H9 (cell line): ENCODE measurements at places on chromosomes 2 and 18.

- DNase-seq: no peak
Measured at GRCh38 chr18:24013051-24013450, 1.5 kb upstream of the TTC39C start.

DNA sequence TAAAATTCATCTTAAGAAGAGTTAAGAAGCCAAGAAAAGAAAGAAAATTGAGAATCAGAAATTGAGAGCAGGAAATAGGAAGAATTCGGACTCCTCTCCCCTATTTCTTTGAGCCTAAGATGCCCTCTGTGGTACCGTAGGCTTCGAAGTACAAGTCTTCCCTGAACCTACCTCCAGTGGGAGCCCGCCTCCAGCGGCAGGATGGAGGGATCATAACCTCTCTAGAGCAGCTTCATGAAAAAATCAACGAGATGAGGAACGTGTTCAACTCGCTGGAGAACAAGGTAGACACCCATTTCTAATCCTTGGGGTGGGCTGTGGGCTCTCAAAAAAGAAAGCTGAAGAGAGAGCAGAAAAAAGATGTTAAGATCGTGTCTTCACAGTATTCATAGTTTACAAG lies 36.3 kb downstream of the ARHGEF33 start:
- DNase-seq: peak; percentile 46

DNA sequence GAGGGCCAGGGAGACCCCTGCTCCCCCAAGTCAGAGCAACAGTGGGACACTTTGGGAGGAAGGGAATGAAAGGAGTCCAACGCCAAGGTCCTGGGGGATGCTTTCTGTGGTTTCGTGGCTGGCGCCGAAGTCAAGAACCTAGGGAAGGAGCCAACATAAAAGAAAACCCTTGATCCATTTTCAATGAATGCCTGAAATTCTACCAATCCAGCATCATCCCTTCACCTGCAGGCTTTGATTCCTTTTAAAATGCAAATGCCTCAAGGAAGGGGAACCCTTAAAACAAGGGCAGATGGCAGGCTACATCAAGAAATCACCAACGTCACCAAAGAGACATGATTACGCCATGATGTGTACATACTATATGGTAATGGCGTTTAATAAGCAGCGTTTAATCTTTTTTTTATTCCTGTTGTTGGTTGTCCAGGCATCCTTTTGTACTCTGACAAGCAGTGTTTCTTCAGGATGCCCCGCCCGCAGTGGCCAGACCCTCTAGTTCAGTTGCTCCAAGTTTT lies 123.3 kb upstream of the SLC1A4 start:
- no peak for DNase-seq

GRCh38 chr2:213057977-213058376 lies 93.4 kb downstream of the IKZF2 start:
- DNase-seq: no peak

- no peak for DNase-seq
Measured at GRCh38 chr2:137968477-137969417, 4.5 kb downstream of the HNMT start.

GRCh38 chr2:181786371-181787228 lies 104.9 kb upstream of the ITPRID2 start:
- no peak for DNase-seq

- no peak for DNase-seq
Measured at GRCh38 chr2:3446381-3446780, 66.9 kb downstream of the TRAPPC12 start.

DNA sequence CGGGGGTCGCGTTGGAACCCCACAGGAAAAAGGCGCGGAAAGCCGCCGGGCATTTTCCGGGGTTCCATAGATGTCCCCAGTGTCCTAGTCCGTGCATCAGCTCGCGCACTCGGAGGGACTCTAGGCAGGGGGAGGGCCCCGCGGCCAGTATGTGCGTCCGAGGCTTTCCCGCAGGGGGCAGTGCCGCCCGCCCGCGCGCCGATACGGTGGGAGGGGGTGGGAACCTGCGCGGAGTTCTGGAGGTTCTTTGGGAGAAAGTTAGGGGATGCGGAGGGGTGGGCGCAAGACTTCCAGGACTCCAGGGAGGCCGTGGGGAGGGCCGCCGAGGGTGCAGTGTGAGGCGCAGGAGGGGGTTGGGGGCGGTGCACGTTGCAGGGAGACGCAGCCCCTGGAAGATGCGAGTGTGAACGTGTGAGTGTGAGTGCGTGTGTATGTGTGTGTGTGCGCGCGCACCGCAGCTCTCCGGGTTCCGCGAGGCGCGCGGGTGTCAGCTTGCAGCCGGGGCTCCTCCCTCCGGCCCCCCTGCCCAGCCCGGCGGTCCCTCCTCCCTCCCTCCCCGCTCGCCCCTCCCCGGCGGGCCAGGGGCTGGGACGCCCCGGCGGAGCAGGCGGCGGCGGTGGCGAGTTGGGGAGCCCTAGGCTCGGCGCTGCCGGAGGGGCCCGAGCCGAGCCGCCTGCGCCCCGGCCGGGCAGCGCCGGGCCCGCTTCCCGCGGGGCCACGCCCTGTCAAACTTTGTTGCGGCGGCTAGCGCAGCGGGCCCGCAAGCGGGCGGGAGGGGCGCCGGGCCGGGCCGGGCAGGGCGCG lies at the start of gene TCF7L1:
TCF7L1 (plus strand) TSS at position 559 of the 804 bp plus-strand sequence. CDS start 293 bp downstream, outside the sequence.
- peak; percentile 92 for DNase-seq

GRCh38 chr2:165891345-165891744 lies 62.2 kb downstream of the TTC21B start:
- DNase-seq: no peak

GRCh38 chr2:160747501-160748170 lies 254.0 kb upstream of the RBMS1 start:
- no peak for DNase-seq

DNA sequence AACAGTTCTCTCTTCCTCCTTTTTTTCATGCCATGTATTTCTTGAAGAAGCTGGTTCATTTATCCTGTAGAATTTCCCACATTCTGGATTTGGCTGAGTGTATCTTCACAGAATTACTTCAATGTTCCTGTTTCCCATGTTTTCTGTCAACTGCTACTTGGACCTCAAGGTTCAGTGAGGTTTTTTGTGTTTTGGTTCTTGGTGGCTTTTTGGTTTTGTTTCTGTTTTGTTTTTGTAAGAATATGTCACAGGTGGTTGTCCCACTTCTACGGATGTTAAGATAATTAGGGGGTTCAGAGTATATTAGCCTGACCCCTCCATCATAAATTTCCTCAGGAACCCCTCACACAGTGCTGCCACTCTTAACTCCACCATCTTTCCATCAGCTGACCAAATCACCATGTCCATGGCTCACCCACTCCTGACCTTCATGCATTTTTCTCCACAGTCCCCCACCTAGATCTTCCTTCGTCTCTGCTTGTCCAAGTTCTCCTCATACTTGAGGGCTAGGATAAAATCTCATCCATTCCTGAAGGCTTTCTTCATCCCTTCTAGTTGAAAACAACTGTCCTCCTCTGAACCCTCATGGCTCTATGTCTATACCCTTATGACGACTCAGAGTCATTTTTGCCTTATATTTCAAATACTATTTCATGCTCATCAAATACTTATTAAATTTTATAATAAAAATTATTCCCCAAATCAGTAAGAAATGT lies 40.4 kb downstream of the PLEKHM3 start:
- DNase-seq: no peak

DNA sequence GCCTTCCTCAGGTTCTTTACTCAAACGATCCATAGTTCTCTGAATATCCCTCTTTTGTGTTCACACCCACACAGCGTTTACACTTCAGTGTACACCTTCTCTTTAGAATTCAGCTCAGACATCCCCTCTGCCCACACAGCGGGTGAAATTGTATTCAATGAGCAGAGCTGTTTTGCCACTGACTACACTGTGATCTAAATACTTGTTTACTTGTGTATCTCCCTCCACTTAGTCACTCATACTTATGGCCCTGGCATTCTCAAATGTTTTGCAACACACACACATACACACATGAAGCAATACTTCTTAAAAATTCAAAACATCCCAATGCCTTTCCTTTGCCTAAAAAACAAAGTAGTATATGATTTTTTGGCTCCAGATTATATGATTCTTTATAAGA lies 297.1 kb downstream of the TMX3 start:
- DNase-seq: no peak

GRCh38 chr2:100818606-100819369 lies 1.2 kb upstream of the NPAS2 start:
- peak; percentile 71 for DNase-seq

GRCh38 chr18:54232485-54233227 lies 8.2 kb upstream of the MBD2 start:
- DNase-seq: peak; percentile 39

DNA sequence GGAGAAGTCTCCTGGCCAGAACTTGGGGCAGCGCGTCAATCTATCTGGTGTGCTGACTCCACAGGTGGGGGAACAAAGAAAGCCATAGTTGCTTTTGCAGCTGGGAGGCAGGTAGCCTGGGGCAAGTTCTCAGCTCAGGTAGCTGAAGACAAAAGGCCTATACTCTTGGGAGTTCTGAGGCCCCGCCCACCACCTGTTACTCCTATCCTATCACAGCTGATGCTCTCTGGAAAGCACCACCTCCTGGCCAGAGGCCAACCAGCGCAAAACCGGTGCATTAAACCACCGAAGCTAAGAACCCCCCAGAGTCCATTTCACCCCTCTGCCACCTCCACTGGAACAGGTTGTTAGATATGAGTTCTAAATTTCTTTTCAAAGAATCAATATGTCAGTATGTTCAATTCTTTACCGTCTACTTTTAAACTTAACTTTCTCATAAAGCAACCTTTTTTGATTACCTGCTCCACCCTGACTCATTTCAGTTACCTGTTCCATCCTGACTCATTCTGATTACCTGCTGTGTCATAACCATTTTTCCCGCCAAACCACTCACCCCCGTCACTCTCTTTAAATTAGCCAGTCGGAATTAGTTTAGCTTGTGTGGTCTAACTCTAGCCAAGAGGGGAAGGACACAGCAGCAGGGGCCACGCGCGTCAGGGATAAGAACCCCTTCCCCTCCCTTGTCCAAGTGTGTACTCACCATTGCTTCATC lies 43.4 kb downstream of the UPP2 start:
- DNase-seq: peak; percentile 91

- no peak for DNase-seq
Measured at GRCh38 chr2:200288670-200289429, 17.6 kb upstream of the SPATS2L start.

DNA sequence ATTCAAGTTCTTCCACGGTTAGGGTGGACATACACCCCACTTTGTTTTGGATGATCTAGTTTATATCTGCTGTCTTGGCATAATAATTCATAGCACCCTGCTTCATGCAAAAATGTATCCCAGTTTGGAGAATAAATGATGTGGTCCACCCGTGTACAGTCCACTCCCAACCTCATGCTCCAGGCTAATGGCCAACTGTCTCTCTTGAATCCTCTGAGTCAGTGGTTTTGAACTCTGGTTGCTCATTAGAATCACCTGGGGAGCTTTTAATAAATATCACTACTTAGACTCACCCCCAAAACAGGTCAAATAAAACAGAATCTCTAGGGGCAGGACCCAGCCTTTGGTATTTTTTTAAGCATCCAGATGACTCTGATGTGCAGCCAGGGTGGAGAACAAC lies 78.5 kb downstream of the SDC1 start:
- DNase-seq: no peak

DNA sequence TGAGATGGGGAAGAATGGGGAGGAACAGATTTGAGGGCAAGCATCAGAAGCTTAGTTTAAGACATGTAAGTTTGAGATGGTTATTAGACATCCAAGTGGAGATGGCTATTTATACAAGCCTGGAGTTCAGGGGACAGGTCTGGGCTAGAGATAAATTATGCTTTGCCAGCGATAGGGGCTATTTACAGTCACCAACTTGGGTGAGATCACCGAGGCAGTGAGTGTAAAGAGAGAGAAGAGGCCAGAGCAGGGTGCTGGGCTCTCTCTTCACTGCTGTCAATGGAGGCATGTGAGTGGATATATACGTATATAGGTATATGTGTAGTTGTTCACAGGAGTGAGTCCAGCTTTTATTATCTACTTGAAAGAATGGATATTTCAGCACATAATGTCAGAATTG lies 81.0 kb downstream of the QPCT start:
- no peak for DNase-seq

DNA sequence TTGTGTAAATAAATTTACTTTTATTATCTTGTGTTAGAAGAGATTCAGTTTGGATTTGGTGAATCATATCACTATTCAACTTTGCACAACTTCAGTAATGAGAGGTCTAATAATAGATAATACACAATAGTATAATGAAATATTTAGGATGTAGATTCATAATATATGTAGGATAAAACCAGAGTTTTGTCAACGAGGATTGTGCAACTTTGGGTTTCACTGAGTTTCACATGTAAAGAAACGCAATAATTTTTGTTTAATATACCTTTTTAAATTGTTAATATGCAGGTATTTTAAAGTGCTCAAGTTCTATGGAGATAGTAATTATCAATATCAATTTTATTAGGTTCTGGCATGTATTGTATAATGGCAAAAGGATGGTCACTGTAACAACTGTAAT lies 5.3 kb downstream of the CALCRL start:
- DNase-seq: no peak

DNA sequence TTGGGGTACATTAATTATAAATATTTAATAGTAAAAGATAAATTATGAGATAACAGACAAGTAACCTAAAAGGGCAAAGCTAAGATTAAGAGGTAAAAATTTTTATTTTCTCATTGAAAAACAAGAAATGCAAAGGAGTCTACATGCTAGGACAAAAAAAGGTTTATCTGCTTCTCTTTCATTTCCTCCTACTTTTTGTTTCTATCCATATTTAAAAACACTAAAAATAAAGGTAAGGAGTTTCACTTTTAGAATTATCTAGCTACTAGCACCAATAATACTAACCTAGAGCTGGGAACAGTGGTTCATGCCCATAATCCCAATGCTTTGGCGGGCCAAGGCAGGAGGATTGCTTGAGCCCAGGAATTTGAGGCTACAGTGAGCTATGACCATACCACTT lies 1551.7 kb upstream of the SLC39A10 start:
- DNase-seq: no peak

DNA sequence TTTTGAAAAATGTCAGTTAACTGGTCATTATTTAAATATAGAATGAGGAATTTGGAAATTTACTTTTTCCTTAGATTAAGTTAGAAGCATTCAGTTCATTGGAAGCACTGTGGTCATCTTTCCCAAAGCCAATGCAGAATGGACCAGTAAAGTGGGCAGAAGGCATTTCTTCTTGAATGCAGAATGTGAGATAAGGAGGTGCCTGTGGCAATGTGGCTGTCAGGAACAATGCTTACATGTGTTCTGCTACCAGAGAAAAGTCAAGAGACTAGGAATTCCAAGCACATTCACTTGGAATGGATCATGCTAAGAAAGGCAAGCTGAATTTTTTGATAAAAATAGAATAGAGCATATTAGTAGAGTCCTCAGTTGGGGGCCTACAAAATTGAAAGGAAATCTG lies 295.0 kb upstream of the KCNH7 start:
- no peak for DNase-seq

DNA sequence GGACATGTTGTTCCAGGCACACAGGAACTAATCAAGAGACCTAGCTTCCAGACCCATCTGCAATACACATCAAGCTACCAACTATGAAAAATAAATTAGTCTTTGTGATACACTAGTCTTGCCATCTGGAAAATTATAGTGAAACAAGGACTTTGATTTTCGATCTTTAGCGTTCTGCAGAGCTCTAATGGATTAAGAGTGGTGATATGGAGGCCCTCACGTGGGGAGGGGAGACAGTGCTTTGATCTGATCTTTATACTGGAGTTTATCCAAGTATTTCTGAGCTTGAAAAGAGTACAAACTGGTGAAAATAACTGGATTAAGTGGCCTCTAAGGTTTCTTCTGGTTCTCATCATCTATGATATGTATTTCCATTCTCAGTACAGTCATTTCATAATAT lies 273.4 kb upstream of the CDH7 start:
- DNase-seq: no peak
